Chondrocyte (in vitro differentiated cells): ENCODE measurements at places on chromosomes 5 and 9. TPM values are rescaled to one million over a fixed set of nuclear protein-coding genes. Genes with fewer than 3 reads are reported as not detected.
A peak's percentile ranks its signal among the peaks of the same experiment; 100 is the strongest.

TAF11L10 gene
- not detected in 3 replicates for total RNA-seq

DDX4 gene
- not detected in 3 replicates for total RNA-seq

C9 gene
- total RNA-seq: not detected in 3 replicates

BARHL1 gene
- total RNA-seq: not detected in 3 replicates

PTGER4 gene
- total RNA-seq: 4.3 to 15.4 TPM (median 4.9 TPM) in 3 replicates

SPATA31E1 gene
- not detected in 3 replicates for total RNA-seq

CDX1 gene
- total RNA-seq: 0.44 to 0.57 TPM in 2 of 3 replicates, not detected in the other

ARHGEF37 gene
- 5.8 to 16.8 TPM (median 6.0 TPM) in 3 replicates for total RNA-seq

- peaks cover 23% of the 10 kb centered on the region for H3K4me1 ChIP-seq
- no peak for DNase-seq
- H3K27me3 ChIP-seq: no peaks in the 10 kb centered on the region
- peak overlapping the region; percentile 52 for H3K27ac ChIP-seq
- no peaks in the 10 kb centered on the region for H3K36me3 ChIP-seq
Observed at GRCh38 chr5:118371973-118372831, 616.1 kb downstream of the DTWD2 start.

DNA sequence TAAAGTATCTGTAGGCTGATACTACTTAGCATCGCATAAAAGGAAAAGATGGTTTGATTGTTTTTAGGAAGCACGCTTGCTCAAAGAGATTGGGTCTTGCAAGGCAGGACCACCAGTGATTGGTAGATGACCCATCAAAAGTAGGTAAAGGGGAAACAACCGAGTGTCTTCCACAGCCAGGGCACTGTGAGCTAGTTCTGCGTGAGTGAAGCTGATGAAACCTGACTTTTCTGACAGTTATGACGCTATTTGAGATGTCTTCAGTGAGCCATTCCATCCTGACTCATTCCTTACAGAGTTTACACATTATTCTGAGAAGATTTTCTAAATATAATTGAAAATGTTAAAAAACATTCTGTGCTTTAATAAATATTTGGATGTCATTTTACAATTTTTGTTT lies 49.7 kb downstream of the BASP1 start:
- H3K27ac ChIP-seq: peak overlapping the region; percentile 51
- DNase-seq: no peak

GRCh38 chr9:121985792-121986494 lies 107.2 kb downstream of the TTLL11 start:
- H3K36me3 ChIP-seq: peaks cover 10% of the 10 kb centered on the region
- H3K27me3 ChIP-seq: no peaks in the 10 kb centered on the region
- DNase-seq: no peak
- no peak overlapping the region for H3K4me3 ChIP-seq

DNA sequence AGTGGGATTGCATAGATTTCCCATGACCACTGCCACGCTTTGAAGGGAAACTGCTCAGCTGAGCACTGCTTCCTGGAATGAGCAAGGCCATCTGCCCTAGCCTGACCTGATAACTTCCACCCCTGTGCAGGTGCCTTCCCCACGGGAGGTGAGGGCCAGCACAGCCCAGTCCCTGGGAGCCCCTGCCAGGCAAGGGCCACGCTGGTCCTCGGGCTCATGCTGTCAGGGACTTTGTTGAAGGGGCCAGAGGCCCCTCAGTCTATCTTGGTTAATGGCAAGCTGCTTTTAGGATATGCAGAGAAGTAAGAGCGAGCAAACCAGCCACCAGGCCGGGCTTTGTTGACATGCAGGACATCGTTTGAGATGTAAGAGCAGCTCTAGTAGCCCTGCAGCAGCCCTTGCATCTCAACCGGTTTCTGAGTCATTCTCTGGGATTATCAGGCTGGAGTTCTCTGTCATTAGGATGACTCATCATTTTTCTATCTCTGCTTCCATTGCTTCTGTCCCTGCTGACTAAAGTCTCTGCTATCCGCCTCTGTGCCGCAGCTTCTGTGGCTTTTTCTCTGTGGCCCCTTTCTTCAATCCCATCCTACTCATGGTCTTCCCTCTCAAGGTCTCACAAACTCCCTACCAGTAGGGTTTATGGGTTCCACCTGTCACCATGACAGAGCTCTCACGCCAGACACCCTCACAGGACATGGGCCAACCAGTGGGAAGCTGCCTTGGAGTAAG lies 30.6 kb upstream of the IQGAP2 start:
- H3K27ac ChIP-seq: peak overlapping the region; percentile 49
- H3K27me3 ChIP-seq: no peaks in the 10 kb centered on the region
- peaks cover 17% of the 10 kb centered on the region for H3K4me1 ChIP-seq
- no peaks in the 10 kb centered on the region for H3K36me3 ChIP-seq
- DNase-seq: no peak
- H3K4me3 ChIP-seq: no peak overlapping the region

GRCh38 chr9:10479172-10479571 lies 133.6 kb downstream of the PTPRD start:
- H3K27me3 ChIP-seq: no peaks in the 10 kb centered on the region
- H3K4me1 ChIP-seq: no peaks in the 10 kb centered on the region
- DNase-seq: no peak
- H3K27ac ChIP-seq: no peak overlapping the region
- no peak overlapping the region for H3K4me3 ChIP-seq

DNA sequence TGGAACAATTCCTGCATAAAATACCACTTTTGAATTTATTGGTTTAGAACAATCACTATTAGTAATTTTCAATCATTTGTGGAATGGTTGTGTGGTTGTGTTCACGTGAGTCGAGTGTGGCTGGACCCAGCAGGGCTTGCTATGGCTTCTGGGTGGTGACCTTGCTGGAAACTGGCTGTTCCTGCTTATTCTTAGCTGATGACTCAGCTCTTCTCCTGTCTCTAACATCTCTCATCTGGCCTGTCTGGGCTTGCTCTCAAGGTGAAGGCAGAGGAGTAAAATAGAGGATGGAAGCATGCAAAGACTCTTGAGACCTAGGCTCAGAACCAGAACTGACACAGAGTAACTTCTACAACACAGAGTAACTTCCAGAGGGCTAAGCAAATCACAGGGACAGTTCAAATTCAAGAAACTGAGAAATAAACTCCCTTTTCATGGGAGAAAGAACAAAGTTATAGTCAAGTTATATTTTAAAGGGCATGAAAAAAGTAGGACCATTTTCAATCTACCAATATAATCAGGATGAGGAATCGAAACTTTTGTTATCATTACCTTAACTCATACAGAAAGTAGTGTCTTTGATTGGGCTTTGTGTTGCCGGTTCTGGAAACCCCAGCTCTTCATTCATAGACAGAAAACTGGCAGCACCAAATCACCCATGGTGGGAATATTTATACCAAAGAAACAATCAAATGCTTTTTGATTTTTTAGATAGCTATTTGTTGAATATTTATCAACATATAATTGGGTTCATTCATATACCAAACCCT lies 665.1 kb downstream of the CDH18 start:
- DNase-seq: no peak
- H3K36me3 ChIP-seq: no peaks in the 10 kb centered on the region
- peaks cover 3% of the 10 kb centered on the region for H3K4me1 ChIP-seq
- H3K27ac ChIP-seq: no peak overlapping the region
- H3K4me3 ChIP-seq: no peak overlapping the region
- H3K27me3 ChIP-seq: no peaks in the 10 kb centered on the region

GRCh38 chr9:116094846-116095245 lies 58.7 kb upstream of the PAPPA start:
- H3K4me1 ChIP-seq: peaks cover 4% of the 10 kb centered on the region
- no peaks in the 10 kb centered on the region for H3K27me3 ChIP-seq
- no peaks in the 10 kb centered on the region for H3K36me3 ChIP-seq

DNA sequence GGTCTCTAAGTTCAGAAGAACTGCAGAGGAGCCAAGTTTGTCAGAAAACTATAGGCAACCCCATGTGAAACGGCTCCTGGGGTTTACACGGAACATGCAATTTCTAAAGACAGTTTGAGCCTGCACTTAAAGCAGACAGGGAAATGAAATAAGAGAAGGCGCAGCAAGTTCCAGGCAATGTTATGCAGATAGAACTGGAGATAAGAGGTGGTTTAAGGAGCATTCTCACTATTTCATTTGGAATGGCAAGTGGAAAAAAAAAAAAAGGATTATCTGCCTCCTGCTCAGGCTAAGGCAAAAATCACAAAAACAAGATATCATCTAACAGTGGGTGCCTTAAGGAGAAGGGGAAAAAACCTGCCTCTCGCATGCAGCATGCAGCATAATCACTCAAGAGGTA lies 2252.4 kb downstream of the MAT2B start:
- H3K36me3 ChIP-seq: no peaks in the 10 kb centered on the region
- DNase-seq: no peak
- H3K27me3 ChIP-seq: peaks cover 5% of the 10 kb centered on the region

DNA sequence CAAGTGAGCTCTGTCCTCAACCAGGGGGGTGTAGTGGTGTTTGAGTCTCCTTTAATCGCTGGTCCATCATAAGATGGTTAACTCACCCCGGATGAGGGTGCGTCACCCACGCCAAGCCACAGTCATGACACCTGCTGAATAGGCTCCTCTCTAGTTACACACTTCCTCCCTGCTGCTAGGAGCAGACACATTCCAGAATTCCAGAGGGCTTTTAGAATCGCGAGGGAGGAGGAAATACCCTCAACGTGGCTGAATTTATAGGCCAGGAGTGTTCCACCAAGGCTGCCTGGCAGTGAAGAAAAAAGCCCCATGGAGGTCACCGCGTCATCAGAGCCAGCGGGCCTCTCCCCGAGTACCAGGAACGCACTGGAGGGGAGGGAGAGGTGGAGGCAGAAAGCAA lies 5.1 kb downstream of the GLRX start:
- no peak for DNase-seq
- peaks cover 34% of the 10 kb centered on the region for H3K4me1 ChIP-seq
- no peak overlapping the region for H3K4me3 ChIP-seq
- no peaks in the 10 kb centered on the region for H3K27me3 ChIP-seq
- peaks cover 17% of the 10 kb centered on the region for H3K36me3 ChIP-seq
- peak overlapping the region; percentile 79 for H3K27ac ChIP-seq

DNA sequence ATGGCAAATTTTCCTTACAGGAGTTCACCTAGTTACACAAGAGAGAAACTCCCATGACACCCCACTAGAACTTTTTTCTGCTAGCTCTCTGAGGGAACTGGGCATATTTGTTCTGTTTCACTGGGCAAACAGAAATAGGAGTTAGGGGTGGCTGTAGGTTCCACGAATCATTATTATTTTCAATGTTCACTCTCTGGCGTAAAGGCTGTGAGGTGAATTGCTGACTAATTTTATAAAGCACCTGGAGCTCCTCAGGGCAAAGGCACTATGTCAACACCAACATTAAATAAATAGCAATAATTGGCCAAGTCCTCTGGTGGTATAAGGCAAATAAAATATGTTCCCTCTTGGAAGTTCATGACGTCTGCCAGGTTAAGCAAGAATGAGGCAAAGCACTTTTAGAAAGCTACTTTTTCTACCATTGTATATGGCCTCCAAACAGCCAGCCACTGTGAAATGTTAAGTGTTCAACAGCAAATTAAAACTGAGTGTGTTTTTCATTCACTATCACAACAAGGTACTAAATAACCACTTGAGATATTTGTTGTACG lies 344.6 kb downstream of the PDE4D start:
- no peaks in the 10 kb centered on the region for H3K36me3 ChIP-seq
- H3K27ac ChIP-seq: no peak overlapping the region
- H3K4me1 ChIP-seq: peaks cover 27% of the 10 kb centered on the region
- no peaks in the 10 kb centered on the region for H3K27me3 ChIP-seq
- H3K4me3 ChIP-seq: no peak overlapping the region
- no peak for DNase-seq

GRCh38 chr5:83036991-83037575 lies 40.1 kb downstream of the TMEM167A start:
- no peak overlapping the region for H3K27ac ChIP-seq
- H3K4me1 ChIP-seq: peaks cover 1% of the 10 kb centered on the region
- H3K4me3 ChIP-seq: no peak overlapping the region
- H3K36me3 ChIP-seq: no peaks in the 10 kb centered on the region
- no peak for DNase-seq
- no peaks in the 10 kb centered on the region for H3K27me3 ChIP-seq
